ENCODE measurements at places on chromosomes 2 and 18.

DNA sequence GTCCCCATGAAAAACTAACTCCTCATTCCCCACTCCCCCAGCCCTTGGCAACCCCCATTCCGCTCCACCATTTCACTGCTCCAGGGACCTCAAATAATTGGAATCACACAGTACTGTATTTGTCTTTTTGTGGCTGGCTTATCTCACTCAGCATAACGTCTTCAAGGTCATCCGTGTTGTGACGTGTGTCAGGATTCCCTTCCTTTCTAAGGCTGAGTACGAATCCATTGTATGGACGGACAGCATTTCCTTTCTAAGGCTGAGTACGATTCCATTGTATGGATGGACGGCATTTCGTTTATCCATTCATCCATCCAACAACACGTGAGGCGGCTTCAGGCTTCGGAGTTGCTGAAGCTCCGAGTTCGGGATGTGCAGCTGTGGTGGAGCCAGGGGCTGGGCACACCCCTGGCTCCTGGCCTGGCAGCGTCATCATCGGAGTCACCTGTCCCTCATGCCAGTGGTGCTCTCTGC, 1.2 kb upstream of the ASB1 start:
- DNase-seq, result no peak

- no peak for DNase-seq
These were observed 315.5 kb downstream of the RPRM start for GRCh38 chr2:153163055-153163454.

- DNase-seq, result no peak
These were observed 223.0 kb downstream of the RND3 start for GRCh38 chr2:150264442-150264841.

DNA sequence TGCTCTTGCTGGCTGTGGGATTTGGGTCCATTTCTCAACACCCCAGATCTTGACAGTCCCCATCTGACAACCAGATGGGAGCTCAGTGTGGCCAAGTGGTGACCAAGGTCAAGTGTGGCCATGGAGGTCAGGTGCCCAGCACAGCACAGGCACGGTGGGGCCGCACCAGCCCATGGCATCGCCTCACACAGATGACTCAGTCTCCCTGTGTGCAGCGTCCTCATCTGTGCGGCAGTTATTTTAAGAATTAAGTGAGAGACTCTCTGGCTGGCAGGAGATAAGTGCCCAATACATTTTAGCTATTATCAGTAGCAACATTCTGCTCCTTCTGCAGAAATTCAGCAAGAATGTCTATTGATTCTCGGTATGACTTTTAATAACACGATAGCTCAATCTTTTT, 167.2 kb downstream of the DDX1 start:
- no peak for DNase-seq

- DNase-seq, result no peak
These were observed 245.6 kb downstream of the FAM210A start for GRCh38 chr18:13480571-13481255.

- no peak for DNase-seq
These were observed 9.0 kb upstream of the SLC1A4 start for GRCh38 chr2:64980183-64980582.

GRCh38 chr2:219713110-219713509, 85.7 kb downstream of the SLC4A3 start:
- no peak for DNase-seq

- no peak for DNase-seq
These were observed 2.5 kb downstream of the ARMC9 start for GRCh38 chr2:231200805-231201474.

GRCh38 chr2:43176449-43176848, 50.0 kb downstream of the ZFP36L2 start:
- DNase-seq, result no peak

GRCh38 chr2:7209757-7210555, 292.7 kb downstream of the RNF144A start:
- DNase-seq, result no peak

DNA sequence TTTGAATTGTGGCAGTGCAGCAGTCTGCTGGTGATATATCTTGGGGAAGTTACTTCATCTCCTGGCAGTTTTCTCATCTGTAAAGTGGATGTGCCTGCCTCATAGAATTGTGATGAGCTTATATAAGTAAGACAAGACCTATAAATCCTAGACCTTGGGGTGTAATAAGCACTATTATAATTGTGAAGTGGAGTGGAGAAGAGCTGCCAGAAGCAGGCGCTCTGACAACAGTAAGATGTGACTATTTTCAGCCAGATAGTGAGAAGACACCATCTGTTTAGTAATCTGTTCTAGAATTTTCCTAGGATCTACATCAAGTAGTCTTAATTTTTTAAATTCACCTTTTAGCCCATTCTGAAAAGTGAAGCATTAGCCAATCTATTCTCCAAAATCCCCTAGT, 85.6 kb upstream of the TSPYL6 start:
- no peak for DNase-seq

GRCh38 chr2:151833984-151834383, 5.8 kb upstream of the ARL5A start:
- no peak for DNase-seq

DNA sequence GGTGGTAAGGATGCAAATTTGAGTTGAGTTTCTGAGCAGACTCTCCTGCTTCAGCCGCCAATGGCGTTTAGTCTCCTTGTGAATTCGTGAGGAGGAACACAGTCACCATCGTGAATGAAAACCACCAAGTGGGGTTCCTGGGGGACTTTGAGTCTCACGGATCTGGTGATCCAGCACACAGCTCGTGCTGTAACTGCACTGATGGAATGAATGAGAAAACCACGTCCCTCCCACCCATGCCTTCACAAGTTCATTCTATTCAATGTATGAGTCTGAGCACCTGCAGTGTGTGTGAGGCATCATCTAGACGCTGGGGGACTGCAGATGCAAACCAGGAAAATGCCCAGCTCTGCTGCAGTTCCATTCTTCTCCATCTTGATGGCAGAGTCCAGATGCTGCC, 127.9 kb downstream of the PIEZO2 start:
- DNase-seq, result no peak

- no peak for DNase-seq
These were observed 158.5 kb upstream of the SH3BP4 start for GRCh38 chr2:234793212-234793785.

- DNase-seq, result peak; percentile 52
These were observed 219.6 kb upstream of the RAB12 start for GRCh38 chr18:8389391-8390340.

DNA sequence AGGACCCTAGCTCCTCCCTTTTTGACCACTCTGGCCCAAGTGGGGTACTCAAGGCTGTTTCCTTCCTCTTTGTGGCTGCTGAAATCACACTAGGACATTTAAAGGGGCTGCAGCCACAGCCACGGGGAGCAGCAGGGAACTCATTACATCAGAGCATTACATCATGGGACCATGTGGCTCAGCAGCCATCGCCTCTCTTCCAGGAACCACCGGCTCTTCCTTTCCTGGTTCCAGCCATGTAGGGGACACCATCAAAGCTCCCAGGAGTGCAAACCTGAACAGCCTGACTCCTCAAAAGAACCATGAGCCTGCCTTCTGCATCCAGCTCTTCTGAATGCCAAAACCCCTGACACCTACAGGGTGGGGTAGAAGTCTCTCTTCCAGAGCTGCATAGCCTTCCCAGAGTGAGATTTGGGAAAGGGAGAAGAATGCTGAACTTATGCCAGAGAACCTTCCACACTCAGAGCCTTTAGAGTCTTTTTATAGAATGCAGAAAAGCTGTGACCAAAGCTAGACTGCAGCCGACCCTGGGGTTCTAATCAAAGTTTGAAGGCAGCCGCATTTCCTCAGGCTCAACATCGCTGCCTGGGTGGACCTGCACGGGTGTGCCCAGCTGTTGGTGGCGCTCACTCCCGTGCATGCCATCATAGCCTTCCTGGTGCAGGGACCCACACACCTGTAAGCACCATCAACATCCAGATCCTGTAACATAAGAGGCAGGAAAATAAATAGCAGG, 121.7 kb downstream of the KLHL29 start:
- DNase-seq, result no peak

DNA sequence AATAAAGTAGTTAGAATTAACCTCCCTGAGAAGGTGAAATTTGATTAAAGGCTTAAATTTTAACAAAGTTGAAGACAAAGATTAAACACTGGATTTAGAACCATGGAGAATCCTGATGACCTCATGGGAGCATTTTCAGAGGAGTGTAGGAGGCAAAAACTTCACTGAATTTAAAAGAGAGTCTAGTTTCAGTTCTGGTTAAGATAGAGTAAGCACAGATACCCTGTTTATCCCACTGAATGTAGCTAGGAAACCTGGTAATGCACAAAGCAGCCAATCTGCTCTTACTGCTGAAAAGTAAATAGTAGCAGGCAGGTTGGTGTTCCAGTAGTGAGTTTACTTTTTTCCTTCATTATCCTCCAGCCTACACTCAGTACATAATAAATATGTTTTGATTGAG, 654.9 kb upstream of the SYT4 start:
- no peak for DNase-seq

- DNase-seq, result no peak
These were observed 74.2 kb downstream of the MBP start for GRCh38 chr18:77058290-77058835.

GRCh38 chr18:44821924-44822323, 141.2 kb downstream of the SETBP1 start:
- no peak for DNase-seq

GRCh38 chr18:59233017-59233410, 13.1 kb downstream of the GRP start:
- DNase-seq, result no peak
